Subcutaneous adipose tissue (tissue), 4 donors: ENCODE measurements at places on chromosomes 6 and 20. TPM values are rescaled to one million over a fixed set of nuclear protein-coding genes. Genes with fewer than 3 reads are reported as not detected.

Gene HNF4A
- not detected for total RNA-seq

Gene HLA-DRB5
- total RNA-seq: 9.9 TPM

Gene RNF182
- total RNA-seq: 0.38 TPM

Gene TCF21
- 0.17 TPM for total RNA-seq

Gene SAPCD1
- not detected for total RNA-seq

Gene CDH4
- not detected for total RNA-seq

Gene C20orf202
- 0.75 TPM for total RNA-seq

Gene HLA-F
- 85.2 TPM for total RNA-seq
